ENCODE measurements at places on chromosomes 2 and 18.

- no peak for DNase-seq
Measured at GRCh38 chr2:174009488-174010223, 44.5 kb upstream of the SP3 start.

- peak; percentile 20 for DNase-seq
Measured at GRCh38 chr2:238864207-238865014, 16.5 kb downstream of the TWIST2 start.

DNA sequence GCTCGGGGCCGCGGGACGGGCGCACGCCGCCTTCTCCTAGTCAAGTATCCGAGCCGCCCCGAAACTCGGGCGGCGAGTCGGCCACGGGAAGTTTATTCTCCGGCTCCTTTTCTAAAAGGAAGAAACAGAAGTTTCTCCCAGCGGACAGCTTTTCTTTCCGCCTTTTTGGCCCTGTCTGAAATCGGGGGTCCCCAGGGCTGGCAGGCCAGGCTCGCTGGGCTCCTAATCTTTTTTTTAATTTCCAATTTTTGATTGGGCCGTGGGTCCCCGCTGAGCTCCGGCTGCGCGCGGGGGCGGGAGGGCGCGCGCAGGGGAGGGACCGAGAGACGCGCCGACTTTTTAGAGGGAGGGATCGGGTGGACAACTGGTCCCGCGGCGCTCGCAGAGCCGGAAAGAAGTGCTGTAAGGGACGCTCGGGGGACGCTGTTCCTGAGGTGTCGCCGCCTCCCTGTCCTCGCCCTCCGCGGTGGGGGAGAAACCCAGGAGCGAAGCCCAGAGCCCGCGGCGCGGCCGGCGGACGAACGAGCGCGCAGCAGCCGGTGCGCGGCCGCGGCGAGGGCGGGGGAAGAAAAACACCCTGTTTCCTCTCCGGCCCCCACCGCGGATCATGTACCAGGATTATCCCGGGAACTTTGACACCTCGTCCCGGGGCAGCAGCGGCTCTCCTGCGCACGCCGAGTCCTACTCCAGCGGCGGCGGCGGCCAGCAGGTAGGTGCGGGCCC, 617 bp downstream of the FOSL2 start:
- peak; percentile 70 for DNase-seq

GRCh38 chr2:171894612-171894947, 536 bp upstream of the SLC25A12 start:
- DNase-seq: no peak

DNA sequence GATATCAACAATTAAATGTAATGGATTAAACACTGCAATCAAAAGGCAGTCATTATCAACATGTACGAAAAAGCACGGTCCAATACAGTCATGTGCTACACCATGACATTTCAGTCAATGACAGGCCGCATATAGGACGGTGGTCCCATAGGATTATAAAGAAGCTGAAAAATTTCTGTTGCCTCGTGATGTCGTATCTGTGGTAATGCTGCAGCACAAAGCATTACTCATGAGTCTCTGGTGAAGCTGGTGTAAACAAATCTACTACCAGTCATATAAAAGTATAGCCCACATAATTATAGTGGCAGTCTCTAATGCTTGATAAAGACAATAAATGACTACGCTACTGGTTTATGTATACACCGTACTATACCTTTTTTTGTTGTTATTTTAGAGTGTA, 58.4 kb downstream of the RABL2A start:
- no peak for DNase-seq

DNA sequence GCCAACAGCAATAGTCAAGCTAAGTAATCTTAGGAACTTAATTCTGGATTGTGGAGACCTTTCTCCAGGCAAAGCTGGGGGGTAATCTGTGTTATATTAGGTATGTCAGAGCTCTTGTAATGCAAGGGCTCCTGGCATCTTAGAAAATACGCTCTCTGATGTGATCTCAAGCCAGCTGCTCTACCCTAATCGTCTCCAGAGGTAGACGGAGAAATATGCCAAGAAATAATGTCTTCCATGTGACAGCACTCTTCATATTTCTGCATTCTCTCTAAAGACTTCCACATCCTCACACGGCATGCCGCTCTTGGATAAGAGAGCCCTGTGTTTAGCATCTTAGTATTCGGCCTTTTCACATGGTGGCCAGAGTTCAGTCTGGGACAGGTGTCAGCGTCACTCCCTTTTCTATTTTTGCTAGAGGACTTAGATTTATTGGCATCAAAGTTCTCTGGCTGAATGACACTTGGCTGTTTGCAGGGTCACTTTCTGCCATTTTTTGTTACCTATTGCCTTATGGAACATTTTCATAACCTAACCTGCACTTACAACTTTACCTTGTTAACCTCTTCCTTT, 25.2 kb downstream of the CAPN13 start:
- DNase-seq: no peak

DNA sequence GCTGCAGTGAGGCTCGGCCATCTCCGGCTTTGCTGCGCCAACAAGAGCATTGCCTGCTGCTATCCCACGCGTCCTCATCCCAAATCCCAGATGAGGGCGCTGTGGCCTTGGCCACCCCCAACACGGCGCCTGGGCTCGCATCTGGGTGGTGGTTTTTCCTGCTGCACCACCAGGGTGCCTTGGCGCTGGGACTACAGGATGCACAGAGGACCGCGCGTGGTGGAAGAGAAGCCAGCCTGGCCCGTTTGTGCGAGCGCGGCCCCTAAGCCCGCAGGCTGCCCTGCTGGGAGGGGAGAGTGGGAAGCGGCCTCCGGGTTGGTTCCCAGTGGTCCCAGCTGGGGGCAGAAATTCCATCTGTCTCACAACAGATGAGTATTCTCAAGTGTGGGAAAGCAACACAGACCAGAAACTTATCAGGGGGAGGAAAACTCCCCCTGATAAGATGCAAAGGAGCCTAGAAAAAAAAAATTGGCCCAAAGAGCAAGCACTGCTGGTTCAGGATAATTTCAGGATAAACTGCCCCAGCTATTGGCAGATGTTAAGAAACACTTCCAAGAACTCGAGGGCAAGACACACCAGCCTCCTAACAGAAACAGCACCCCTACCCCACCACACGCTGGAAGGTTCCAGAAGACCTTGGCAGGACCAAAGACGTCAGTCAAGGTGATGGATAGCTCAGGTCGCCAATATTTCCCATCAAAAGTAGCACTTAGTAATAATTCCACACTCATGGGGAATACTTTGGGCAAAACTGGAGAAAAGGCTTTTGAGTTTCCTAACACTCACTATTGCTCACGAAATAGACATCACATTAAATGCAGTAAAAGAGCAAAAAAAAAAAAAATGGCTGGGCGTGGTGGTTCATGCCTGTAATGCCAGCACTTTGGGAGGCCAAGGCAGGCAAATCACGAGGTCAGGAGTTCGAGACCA, 152.1 kb downstream of the PXDN start:
- no peak for DNase-seq

- DNase-seq: no peak
Measured at GRCh38 chr18:70553936-70554260, 265.1 kb downstream of the SOCS6 start.

DNA sequence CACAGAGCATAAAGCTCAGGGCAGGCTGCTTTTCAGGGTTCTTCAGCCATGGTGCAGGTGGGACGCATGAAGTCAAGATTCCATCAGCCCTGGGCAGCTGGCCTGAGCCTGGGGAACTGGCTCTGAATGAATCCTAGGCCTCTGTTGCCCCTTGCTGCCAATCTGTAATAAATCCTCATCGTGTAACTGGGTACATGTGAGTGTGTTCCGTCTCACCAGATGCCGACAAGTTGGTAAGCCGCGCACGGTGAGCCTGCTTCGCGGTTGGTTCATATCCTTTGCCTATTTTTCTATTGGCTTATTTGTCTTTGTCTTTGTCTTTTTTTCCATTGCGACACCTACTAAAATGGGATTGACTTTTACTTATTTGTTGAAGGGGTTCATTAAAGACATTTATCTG, 27.7 kb downstream of the B3GNT7 start:
- DNase-seq: no peak

- no peak for DNase-seq
Measured at GRCh38 chr2:216151313-216152025, 42.3 kb downstream of the XRCC5 start.

DNA sequence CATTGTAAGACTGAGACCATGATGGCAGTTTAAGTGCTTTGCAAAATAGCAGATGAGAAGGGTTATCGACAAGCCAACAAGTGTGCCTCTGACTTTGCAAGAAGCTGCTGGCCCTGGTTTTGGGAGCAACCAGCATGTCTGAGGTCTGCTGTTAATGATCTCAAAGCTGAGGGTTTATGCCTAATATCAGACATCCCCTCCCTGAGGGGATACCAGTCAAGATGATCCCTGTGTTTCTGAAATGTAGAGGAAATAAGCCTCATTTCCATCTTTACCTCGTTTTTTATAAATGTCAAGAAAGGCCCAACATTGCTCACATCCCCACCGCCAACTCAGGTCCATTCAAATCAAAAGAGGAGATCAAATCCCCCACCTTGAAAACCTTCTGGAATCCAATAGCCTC, 120.6 kb downstream of the MYCN start:
- DNase-seq: no peak

DNA sequence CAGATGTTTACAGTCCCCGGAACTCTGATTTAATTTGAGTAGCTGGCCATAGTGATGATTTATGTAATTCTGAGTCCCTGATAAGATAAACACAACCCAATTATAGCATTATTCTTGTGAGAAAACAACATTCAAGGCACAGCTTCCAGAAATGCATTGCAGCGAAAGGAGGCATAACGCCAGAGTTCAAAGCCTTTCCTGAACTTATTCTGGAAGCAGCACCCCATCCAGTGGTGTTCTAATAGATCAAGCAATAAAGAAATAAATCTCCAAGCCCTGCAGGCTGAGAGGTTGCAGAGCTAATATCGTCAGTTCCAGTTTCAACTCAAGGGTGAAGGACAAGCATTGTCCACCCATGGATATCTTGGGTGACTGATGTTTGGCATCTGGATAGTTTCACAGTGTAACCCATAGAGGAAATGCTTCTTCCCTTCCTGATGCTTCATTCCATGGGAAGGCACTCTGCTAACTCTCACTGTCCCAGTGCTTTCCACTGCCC, 18.8 kb downstream of the CDH2 start:
- DNase-seq: no peak

DNA sequence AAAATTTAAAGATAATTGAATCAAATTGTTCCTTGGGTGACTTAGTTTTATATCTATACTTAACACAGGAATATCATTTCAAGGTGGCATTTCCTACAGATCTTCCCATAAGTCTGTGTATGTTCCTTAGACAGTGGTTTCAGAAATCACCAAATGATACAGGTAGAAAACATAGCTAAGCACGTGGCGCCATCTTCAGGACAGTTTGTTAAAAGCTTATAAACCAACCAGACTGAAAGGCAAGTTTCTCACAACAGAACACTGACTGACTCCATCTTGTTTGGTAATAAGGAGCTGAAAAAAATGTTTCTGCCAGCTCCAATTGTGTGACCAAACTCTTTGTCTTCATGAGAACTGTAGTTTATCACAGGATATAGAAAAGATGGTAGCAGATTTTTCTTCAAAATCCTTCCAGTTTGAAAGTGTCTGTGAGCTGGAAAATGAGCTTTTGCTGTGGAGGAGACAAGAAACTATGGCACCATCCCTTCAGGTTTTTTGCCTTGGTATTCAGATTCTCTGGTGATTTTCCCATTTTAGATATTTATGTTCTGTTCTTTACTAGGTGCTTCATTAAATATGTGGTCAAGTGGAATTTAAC, 34.8 kb upstream of the NEUROD1 start:
- DNase-seq: peak; percentile 58

- peak; percentile 66 for DNase-seq
Measured at GRCh38 chr2:42493468-42494354, at the start of gene KCNG3. Gene KCNG3 (minus strand): TSS chr2:42493982. CDS start chr2:42493501, 481 bp downstream.

DNA sequence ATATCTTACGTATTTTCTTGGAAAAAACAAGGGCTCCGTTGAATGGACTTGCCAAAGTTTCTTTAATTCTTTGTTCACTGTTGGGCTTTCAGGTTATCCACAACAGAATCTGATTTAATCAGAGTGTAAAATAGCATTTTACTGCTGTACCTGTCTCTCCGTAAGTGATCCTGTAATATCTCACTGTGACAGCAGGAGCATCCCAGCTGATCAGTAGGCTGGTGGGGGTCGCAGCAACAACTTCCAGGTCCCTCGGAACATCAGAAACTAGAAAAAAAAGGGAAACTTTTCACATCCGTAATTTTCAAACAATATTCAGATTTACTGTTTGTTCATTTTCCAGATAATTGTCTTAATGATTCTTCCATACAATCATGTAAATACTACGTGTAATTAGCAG, 51.2 kb downstream of the FN1 start:
- no peak for DNase-seq

- DNase-seq: no peak
Measured at GRCh38 chr2:232276733-232277313, 101.7 kb upstream of the ALPP start.

- DNase-seq: no peak
Measured at GRCh38 chr2:164127971-164128527, 392.2 kb upstream of the FIGN start.

- DNase-seq: no peak
Measured at GRCh38 chr2:214126135-214126534, 284.7 kb upstream of the VWC2L start.

GRCh38 chr2:182372661-182373060, 54.2 kb downstream of the PDE1A start:
- DNase-seq: no peak

- peak; percentile 62 for DNase-seq
Measured at GRCh38 chr18:69469444-69469919, 68.8 kb downstream of the DOK6 start.

DNA sequence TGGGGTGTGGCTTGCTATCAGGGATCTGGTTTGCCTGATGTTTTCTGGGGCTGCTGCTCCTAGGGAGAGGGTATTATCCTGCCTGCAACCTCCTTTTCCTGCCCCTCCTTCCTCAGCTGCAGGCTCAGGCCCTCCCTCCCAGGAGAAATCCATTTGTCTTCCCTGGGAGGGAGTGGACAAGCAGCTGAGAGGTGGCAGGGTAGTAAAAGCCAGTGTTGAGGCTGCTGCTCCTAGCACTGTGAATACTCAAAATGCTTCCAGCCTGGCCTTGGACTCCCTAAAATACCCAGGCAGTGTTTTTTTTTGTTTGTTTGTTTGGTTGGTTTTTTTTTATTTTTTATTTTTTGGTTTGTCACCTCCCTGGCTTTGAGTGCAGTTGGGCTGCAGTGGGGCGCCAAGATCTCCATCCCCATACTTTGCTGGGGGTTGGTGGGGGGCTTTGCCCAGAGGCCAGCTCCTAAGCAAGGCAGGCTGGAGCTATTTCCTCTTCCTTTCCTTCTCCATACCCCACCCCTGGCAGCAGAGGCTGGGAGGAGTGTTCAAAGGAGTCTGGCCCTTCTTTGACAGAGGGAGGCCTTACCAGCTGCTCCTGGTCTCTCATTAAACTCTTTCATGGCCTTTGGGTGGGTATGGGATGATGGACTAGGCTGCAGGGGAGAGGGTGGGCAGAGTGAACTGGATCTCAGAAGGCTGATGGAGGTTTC, 13.6 kb downstream of the HOXD3 start:
- no peak for DNase-seq

DNA sequence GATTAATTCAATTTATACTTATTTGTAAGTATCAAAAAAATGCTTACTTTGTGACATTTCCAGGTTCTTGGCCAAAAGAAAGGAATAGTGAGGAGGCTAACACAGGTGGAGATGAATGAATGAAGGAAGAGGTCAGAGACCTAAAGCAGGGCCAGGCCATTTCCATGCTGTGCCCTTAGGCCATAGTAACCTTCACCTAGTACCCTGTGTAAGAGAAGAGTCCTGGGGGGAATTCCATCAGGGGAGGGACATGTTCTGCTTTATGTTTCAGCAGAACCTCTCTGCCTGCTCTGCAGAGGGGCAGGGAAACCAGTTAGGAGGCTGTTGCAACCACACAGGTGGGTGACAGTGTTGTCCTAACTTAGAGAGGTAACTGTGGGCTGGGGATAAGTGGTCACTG, 204.2 kb upstream of the CDH20 start:
- no peak for DNase-seq

GRCh38 chr2:126811101-126811500, 87.6 kb upstream of the TEX51 start:
- DNase-seq: no peak
